ENCODE measurements at places on chromosomes 4 and X.

- DNase-seq: no peak
Measured at GRCh38 chr4:25815586-25815985, 47.2 kb downstream of the SEL1L3 start.

DNA sequence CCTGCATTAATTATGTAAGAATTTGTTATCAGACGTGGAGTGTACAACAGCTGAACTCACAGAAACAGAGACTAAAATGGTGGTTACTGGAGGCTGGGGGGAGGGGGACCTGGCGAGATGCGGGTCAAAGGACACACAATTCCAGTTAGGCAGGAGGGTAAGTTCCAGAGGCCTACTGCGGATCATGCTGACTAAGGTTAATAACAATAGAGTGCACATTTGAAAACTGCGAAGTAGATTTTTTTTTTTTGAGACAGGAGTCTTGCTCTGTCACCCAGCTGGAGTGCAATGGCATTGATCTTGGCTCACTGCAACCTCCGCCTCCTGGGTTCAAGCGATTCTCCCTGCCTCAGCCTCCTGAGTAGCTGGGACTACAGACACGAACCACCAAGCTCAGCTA lies 7.6 kb downstream of the AGA start:
- no peak for DNase-seq

GRCh38 chr4:145709843-145710242 lies 29.9 kb downstream of the C4orf51 start:
- no peak for DNase-seq

GRCh38 chr4:80197601-80198440 lies 518 bp downstream of the PRDM8 start:
- DNase-seq: no peak

DNA sequence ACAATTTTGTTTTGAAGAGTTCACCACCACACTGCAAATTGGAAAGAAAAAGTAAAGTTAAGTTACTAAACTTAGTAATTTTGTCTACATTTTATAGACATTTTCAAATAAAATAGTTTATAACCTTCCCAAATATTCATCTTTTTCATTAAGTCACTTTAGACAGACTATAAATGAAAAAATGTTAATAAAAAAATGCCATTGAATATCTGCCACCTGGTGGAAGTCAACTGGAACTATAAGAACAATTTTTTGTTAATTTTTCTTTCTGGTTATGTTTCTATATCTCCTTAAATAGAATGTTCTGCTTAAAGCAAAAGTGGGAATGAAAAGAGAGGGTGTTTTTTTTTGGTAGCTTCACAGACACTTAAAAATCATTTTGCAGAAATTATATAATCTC lies 534.4 kb upstream of the PCDH10 start:
- no peak for DNase-seq

GRCh38 chr4:42453612-42454011 lies 56.3 kb downstream of the SHISA3 start:
- no peak for DNase-seq

GRCh38 chr4:100895556-100896197 lies 377.9 kb upstream of the EMCN start:
- peak; percentile 20 for DNase-seq

DNA sequence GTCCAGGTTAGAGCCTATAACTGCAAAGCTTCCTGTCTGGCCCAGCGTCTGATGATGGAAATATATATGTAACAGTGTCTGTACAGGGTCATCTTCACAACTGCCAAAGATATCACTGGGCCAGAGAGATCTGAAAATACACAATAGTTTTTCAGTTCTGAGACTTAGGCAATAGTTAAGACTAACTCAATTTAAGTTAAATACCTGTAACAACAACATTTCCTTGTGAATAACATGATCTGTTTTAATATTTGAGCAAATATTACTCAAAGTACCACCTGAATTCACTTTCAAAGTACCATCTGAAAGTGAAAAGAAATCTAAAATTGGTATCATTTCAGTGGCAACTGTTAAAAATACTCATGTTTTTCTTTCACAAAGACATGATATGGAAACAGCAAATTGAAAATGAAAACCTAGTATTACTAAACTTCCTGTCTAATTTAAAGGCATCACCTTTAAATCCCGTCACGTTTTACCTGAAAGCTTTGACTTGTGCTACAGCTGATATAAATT lies 9.6 kb downstream of the ZAR1 start:
- no peak for DNase-seq

DNA sequence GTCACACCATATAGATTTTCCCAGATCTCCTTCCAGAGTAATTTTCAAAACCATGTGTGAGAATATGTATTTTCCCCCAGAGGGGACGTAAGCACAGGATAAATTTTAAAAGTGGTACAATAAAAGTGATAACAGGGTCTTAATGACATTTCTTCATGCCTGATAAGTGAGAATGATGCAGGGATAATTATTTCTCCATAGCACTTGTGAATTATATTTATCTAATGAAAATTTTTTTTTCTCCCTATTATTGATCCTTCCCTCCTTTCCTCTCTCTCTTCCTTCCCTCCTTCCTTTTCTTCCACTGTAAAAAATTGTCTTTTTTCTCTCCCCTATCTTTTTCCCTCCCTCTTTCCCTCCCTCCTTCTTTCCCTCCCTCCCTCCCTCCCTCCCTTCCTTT lies 17.0 kb upstream of the TRPC3 start:
- no peak for DNase-seq

DNA sequence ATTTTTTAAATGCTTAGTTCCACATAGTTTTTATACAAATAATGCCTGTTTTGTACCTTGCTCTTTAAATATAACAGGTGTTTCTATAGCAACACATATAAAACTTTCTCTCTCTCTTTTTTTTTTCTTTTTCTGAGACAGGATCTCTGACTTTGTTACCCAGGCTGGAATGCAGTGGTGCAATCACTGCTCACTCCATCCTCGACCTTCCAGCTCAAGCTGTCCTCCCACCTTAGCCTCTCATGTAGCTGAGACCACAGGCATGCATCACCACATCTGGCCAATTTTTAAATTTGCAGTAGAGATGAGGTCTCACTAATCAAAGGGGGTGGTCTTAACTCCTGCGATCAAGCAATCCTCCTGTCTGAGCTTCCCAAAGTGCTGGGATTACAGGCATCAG lies 18.3 kb upstream of the SULT1E1 start:
- no peak for DNase-seq
